ENCODE measurements at places on chromosomes 1 and 21.
A peak's percentile ranks its signal among the peaks of the same experiment; 100 is the strongest.

- no peak for DNase-seq
Observed at GRCh38 chr1:114081437-114082303, 72.0 kb downstream of the SYT6 start.

DNA sequence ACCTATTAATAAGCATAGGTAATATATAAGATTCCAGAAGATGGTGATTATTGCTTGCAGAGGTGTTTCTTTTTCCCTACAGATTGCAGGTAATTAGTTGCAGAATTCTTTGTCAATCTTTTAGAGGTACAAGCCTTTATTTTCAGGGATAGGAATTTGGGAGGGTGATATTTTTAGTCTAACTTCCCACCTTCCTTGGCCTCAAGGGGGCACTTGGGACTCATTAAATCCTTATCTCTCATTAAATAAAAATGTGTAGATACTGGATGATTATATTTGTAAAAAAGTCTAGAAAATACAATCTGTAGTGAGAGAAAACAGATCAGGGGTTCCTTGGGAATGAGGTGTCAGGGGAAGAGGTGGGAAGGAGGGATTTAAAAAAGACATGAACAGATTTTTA, 179.2 kb downstream of the PATJ start:
- no peak for DNase-seq

DNA sequence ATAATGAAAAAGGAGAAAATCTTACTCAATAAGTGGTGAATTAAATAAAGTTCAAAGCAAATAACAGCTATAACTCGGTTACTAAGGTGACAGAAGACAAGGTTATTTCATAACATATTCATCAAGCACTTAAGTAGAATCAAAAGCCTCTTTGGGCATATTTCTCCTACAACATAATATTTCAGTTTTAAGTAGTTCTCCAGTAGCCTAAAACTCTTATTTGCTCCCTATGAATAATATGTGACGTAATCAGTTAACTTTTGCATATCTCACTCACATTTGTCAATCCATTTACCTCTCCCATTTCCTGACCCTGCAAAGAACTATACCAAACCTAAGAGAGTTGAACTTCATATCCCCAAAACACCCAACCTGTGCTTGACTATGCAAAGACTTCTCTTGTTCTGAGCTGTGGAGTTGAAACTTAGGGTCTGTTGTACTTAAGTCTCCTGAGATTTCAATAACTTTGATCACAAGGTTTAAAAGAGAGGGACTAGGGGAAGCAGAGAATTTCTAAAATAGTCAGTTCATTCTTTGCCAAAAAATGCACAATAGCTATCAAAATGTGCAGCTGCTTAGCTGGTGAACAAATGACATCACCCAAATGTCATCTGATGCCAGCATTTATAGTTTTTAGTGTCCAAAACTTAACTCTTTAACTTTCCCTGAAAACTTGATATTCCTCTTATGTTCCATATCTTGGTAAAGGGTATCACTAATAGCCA, 37.2 kb downstream of the TTLL7 start:
- DNase-seq = no peak

DNA sequence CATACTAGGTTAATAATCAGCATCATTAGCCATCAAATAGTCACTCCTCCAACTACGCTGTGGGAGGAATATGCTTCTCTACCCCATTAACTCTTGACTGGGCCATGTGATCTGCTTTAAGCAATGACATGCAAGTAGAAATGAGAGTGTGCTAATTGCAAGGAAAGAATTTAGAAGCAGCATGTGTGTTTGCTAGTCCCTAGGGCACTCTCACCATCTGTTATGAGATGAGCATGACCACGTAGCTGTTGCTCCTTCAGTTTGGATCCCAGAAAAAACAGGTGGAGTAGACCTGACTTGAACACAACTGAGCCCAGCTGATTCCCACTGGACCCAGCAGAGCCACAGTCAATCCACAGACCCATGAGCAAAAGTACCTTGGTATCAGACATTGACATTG, 19.7 kb upstream of the RGS7 start:
- DNase-seq = no peak

DNA sequence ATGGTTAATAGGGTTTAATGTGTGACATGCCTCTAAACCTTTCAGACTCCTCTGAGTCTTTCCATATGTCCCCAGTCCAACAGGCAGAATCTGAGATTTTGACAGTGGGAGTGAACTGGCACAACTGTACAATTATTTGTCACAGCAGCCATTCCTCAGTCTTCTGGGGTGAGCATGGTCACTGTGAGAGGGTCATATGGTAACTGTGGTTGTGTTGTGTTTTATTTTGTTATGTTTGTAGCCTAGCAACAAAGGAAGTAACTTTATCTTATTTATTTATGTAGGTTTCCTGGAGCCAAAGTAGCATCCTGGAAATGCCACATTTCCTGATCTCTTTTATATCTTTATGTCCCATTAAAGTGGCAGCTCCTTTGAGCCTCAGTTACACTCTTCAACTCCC, 1067.9 kb downstream of the TTLL7 start:
- DNase-seq = no peak

DNA sequence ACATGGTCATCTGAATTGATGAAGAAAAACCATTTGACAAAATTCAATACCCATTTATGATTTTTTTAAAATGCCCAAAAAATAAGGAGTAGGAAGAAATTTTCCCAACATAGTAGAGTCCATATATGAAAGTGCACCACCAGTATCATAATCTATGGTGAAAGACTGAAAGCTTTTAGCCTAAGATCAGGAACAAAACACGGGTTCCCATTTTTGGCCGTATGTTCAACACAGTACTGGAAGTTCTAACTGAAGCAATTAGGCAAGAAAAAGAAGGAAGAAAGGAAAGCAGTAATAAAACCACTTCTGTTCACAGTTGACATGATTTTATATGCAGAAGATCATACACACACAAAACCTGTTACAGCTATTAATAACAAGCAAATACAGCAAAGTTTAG, 227.8 kb upstream of the RAB4A start:
- DNase-seq = no peak

GRCh38 chr1:236143104-236143948, 987 bp downstream of the GPR137B start:
- DNase-seq = no peak

DNA sequence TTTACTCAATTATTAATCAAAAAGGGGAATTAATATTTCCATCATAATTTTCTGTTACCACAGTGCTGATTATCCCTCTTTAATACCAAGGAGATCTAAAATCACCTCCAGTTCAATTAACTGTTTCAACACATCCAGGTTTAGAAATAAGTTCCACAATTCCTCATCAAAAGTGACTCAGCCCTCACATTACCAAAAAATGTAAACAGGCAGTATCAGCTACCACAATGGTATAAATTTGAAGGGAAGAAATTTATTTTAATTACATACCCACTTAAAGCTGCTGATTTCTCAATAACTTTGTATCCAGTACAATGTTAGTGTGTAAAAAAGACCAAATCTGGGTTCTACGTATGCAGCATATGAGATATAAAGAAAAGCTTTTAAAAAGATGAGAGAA, 51.9 kb downstream of the EIF4G3 start:
- DNase-seq = no peak

DNA sequence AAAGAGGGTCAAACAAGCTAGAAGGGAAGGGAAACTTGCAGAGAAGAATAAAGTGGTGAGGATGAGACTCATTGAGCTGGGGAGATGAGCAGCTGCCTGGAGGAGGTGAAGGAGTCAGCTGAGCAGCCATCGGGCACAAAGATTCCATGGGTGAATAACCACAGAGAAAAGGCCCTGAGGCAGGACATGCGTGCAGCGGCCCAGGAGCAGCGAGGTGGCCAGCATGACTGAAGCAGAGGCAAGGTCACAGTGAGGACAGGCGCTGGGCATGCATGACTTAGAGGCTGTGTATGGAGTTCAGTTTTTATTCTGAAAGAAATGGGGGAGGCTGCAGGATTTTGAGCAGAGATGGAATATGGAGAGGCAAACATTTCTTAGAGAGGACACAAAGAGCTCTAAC, 24.9 kb downstream of the OLFML2B start:
- no peak for DNase-seq

GRCh38 chr1:248857201-248857600, 1.7 kb downstream of the ZNF692 start:
- DNase-seq = no peak

- DNase-seq = no peak
Observed at GRCh38 chr1:116628448-116628847, 39.1 kb downstream of the IGSF3 start.

DNA sequence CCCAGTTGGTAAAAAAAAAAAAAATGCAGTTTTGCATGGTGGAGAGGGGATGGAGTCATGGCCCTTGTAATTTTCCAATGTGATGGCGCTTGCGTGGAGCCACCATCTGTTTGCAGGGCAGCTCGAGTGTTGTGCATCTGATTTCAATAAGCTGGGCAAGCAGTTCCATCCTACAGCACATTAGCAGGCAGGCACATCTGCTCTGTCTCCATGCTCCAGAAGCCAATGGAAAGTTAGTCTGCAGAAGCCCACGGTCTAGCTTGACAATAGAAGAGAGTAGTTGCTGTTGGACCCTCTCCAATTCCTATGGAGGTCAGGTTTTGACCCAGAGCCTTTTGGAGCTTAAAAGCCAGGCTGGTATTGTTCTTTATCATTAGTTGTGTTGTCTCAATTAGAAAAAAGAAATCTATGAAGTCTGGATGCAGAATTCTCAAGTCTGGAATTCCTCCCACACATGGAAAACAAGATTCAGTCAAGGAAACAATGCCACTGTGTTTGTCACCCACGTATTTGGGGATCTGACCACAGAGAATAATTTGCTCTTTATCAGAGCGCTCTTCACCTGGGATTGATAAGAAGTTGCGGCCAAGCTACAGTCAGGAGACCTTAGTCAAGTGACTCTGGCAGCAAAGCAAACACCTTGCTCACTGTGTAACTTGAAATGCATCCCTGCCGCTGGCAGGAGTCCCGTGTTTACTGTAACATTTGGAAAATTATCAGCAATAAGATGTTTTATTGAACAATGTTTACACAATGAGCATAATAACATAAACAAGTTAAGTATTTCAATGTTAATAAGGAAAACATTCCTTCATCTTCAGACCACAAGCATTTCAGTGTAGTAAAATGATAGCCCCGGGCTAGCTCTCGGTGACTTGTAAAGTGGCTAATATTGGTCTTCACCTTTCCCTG, 20.7 kb downstream of the NGF start:
- no peak for DNase-seq

GRCh38 chr1:3611170-3612019, at the start of gene MEGF6:
Gene MEGF6 (minus strand): TSS chr1:3611508. CDS start chr1:3611268, 240 bp downstream.
- no peak for DNase-seq

GRCh38 chr1:200885623-200886402, 8.9 kb upstream of the INAVA start:
- DNase-seq = no peak

GRCh38 chr1:221309723-221310122, 430.5 kb downstream of the HLX start:
- no peak for DNase-seq

DNA sequence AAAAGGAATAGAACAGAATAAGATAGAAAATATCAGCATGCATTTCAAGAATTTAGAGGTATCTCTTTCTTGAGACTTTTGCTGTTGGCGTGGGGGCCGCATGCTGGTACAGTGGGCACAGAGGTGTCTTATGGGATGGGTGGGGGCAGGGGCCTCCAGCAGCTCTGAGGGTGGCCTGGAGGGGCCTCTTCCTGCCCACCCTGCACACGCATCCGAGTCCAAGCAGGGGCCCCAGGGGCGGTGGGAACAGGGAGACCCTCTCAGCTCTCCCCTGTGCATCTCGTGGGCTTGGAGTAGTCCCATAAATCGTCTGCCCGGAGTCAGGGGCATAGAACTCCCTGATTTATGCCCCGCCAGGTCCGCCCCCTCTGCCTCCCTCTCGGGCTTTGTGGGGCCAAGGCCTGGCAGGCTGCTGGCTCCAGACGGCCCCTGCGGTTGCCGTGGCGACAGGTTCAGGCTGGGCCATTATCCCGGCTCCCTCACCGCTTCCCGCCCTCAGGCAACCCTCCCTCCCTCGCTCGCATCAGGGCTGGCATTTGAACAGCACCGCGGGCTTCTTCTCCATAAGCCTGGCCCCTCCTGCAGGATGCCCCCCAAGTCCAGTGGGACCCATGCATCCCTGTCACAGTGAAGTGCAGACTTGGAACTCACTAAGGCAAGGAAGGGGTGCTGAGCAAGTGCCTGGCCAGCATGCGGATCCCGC, 133.2 kb upstream of the ZBTB40 start:
- no peak for DNase-seq

GRCh38 chr1:150110116-150110515, 39.6 kb upstream of the PLEKHO1 start:
- DNase-seq = no peak

DNA sequence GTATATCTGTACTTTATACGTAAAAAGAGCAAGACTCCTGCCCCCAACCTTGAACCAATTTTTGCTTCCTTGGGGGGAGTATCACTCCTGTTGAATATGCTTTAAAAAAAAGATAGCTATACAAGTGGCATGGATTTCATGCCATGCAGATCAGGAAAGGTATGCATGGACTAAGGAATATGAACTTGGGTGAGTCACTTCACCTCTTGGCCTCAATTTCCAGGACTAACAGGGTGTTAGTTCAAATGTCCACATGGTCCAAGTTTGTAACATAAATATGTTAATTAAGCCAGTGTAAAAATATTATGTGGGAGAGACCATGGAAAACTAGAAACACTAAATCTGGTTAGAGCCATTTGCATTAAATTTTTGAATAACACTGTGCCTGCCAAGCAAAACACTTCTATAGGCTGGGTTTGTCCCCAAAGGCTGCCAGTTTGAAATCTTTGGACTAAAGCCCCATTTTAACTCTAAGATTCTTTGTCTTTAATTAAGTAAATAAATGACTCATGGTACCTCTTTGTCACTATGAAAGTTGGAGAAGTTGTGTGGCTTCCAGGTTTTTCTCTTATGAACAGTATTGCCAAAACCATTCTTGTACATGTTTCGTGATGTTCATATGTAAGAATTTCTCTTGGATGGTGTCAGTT, 33.1 kb downstream of the FAM177B start:
- no peak for DNase-seq

GRCh38 chr1:3639397-3639911, 10.4 kb downstream of the WRAP73 start:
- DNase-seq = no peak

- no peak for DNase-seq
Observed at GRCh38 chr1:232177438-232177837, 452.5 kb downstream of the SIPA1L2 start.

GRCh38 chr21:37828556-37828955, 87.7 kb downstream of the KCNJ6 start:
- DNase-seq = no peak

GRCh38 chr1:233010146-233010545, 59.7 kb downstream of the NTPCR start:
- no peak for DNase-seq

- DNase-seq = peak; percentile 28
Observed at GRCh38 chr1:40041466-40041838, 923 bp downstream of the CAP1 start.

- no peak for DNase-seq
Observed at GRCh38 chr1:233654658-233655280, 40.9 kb downstream of the KCNK1 start.
